ENCODE measurements at places on chromosomes 2 and 18.

DNA sequence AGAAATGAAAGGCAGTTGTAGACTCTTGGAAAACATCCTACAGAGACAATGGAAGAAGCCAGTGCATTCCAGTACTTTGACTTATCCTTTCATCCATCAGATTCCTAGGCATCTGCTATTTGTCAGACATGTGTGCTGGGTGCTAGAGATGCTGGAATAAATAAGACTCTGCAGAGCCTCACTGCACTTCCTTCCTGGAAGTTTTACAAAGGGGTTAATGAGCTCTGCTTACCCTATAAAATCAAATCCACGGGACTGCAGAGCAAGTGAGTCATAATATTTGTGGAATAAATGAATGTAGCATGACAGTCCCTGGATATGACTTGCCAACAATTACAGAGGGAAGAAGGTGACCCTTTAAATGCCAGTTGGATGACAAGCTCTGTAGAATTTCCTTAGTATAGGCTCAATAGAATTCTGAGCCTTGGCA, 52.7 kb upstream of the NPAS2 start:
- no peak for DNase-seq

DNA sequence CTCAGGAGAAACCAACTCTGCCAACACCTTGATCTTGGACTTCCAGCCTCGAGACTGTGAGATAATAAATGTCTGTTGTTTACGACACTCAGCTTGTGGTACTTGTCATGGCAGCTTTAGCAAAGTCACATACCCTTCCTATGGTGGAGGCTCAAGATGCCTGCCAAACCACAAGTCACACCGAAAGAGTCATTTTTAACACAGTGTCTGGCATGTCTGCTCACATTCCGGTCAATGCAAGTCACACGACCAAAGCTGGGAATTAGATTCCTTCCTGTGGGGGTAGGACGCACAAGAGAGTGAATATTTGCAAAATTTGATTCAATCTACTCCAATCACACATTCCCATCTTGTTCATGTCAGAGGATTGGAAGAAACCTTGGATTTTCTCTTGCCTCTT, 24.6 kb downstream of the KCNE4 start:
- DNase-seq, result no peak

DNA sequence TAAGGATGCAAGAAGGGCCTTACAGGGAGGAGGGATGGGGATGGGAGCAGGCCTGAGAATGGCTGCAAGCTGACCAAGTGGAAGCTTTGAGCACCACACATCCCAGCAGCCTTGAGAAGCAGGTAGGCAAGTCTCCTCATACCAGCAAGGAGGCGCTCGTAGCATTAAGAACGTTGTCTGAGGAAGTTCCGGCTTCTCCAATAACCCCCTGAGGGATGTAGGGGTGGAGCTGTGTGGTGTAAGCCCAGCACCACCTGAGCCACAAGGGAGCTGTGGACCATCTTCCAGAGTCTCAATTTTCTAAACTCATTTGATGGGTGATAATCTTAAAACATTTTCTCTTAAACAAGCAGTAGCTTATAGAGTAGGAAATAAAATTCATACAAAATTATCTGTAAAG, 50.6 kb downstream of the ST3GAL5 start:
- DNase-seq, result peak; percentile 40

DNA sequence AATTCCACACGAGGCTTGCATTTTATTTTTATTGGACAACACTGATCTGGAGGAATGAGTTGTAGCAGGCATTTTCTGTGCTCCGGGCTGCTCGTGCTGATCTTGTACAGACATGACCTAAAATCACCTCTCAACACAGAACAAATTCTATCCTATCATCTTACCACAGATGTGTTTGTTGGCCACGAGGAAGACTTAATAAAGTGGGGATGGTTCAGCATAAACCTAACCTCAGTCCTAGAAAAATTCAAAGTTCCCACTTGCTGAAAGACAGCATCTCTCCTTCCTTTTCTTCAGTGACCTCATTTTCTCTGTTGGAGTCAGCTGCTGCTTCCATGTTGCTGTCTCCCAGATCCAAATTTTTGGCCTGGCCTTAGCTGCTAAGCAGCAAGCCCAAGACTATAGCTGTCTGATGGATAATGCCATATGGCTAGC, 45.3 kb downstream of the RBKS start:
- DNase-seq, result no peak

DNA sequence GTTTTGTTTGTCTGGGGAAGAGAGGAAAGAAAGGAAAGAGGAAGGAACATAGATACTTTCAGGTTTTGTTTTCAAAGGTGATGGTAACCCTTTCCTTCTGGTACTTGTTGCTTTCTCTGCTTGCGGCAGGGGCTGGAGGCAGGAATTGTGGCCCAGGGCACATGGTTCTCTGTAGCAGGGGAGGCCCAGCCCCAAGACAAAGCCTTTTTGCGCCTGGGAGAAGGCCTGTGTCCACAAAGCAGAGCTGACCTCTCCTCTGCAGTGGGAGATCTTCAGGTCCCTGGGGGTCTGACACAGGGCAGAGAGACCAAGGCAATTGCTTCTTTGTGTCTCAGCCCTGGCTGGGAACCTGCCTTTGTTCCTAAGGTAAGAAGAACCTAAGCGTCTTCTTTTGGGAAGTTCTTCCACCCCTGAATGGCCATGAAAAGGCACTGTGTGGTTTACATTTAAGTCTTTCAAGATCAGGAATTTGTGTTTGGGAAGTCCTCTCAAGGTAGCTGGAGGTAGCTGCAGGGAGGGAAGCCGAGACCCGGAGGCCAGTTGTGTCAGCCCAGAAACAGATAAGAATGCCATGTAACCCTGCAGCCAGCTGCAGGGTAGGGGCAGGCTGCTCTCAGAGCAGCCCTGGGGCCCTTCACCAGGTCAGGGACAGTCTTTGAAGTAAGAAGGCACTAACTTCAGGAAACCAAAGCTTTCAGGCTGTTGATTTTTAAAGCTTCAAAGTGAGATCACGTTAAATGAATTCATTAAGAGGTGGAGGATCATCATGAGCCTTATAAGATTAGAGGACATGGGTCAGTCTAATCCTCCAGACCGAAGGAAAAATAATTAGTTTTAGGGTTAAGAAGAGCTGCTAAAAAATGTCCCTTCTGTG, 119.3 kb downstream of the STPG4 start:
- DNase-seq, result no peak

DNA sequence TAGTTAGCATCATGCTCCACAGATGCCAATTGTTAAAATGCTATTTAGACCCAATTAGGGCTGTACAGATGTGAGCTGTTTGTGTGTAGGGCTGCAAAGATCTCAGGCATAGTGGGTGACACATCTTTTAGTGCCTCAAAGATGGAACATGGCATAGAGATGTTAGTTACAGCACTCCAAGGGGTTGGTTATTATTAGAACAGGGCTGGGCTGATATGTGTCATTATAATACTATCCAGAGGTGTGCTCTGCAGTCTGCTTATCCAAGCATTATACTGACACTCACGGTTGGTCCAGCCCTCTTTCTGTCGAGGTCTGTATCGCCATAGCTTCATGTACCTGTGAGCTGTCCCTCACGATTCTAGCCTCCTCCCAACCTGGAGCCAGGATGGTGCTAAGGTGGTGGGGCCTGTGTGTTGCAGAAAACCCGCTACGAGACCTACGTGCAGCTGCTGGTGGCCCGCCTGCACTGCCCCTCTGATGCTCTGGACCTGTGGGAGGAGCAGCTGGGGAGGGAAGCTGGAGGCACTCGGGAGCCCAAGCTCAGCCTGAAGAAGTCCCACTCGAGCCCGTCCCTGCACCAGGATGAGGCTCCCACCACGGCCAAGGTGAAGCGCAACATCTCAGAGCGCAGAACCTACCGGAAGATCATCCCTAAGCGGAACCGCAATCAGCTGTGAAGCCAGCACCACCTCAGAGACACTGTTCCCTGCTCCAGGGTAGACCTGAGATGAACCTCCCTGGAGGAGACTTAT, 27.1 kb downstream of the PSD4 start:
- no peak for DNase-seq

DNA sequence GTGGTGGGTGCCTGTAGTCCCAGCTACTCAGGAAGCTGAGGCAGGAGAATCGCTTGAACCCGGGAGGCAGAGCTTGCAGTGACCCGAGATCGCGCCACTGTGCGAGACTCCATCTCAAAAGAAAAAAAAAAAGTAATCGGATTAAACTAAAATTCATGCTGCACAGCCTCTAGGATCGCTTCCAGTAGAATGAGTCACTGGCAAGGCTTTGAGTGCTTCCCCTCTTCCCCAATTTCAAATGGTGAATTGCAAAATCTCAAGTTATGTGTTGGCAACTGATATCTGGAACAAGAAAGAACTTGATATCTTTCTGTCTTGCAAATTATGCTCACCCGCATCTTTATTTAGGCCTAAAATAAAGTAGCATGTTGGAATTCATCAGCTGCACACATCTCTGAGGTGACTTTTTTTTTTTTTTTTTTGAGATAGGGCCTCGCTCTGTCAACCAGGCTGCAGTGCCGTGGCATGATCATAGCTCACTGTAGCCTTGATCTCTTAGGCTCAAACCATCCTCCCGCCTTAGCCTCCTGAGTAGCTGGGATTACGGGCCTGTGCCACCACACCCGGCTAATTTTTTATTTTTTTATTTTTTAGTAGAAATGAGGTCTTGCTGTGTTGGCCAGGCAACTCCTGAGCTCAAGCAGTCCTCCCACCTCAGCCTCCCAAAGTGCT, 12.7 kb downstream of the TTC39C start:
- no peak for DNase-seq

GRCh38 chr2:74515981-74516633, 1.9 kb downstream of the TLX2 start:
- no peak for DNase-seq

DNA sequence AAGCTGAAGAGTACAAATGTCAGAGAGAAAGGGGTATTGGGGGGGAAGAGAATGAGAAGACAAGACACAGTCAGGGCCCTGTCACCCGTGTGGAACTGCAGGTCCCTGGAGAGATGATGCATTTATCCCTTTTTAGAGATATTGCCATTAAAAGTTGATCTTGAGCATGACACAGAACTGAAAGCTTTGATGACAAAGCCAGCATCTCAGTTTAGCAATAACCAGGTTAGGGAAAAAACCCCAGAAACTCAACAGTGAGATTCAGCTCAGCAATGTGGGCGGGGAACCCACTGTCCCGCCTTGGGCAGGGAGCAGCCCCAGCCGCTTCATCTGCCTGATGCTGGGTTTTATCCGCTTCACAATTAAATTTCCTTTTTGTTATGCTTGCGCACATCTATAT, 181.1 kb downstream of the NEDD4L start:
- no peak for DNase-seq

DNA sequence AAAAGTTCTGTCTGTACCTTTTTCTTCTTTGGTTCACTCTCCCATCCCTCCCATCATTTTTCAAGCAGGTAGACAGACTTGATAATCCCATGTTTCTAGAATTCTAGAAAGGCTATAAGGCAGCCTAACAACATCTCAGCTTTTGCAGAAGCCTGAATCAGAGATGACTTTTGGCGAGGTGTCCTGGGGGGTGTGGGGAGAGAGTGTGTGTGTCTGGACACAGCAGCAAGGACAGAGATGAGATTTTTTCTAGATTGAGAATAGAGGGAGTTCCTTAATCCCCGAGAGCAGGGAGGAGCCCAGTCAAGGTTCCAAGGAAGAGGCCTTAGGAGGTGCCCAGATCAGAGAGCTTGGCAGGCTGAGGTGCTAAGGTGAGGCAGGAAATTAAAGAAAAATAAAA, 22.0 kb upstream of the LAPTM4A start:
- no peak for DNase-seq

DNA sequence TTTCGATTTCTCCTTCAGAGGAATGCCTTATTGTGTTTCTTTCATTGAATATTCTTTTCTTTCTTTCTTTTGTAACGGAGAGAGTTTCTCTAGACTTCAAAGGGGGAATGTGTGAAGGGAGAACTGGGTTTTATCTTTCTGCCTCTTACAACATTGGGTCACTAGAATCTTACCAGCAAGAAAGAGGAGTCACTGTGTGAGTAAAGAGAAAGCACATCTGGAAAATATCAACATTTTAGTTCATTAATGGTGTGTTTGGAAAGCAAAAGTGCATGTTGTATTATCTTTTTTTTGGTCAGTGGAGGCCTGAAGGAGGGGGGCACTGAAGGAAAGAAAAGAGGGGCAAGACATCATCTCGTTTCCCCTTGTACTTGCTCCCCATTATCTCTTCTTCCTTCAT, 86.6 kb upstream of the THOC1 start:
- DNase-seq, result no peak

DNA sequence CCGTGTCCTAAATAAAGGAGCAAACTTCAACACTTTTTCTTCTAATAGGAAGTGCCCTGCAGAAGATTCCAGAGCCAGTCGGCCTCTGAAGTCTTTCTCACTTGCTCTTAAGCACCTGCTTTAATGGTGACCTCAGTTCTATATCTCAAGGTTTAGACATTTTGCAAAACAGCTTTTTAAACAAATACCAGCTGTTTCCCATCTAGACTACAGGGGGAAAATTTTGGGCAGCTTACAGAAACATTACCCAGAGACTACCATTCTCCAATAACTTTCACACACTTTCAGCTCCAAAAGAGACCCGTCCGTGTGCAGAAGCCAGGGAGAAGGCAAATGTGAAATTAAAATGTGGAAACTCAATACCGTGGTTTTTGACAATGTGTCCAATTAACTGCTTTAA, 285.3 kb upstream of the CCDC68 start:
- no peak for DNase-seq

GRCh38 chr2:34747643-34748042, 1148.5 kb upstream of the FAM98A start:
- DNase-seq, result no peak

DNA sequence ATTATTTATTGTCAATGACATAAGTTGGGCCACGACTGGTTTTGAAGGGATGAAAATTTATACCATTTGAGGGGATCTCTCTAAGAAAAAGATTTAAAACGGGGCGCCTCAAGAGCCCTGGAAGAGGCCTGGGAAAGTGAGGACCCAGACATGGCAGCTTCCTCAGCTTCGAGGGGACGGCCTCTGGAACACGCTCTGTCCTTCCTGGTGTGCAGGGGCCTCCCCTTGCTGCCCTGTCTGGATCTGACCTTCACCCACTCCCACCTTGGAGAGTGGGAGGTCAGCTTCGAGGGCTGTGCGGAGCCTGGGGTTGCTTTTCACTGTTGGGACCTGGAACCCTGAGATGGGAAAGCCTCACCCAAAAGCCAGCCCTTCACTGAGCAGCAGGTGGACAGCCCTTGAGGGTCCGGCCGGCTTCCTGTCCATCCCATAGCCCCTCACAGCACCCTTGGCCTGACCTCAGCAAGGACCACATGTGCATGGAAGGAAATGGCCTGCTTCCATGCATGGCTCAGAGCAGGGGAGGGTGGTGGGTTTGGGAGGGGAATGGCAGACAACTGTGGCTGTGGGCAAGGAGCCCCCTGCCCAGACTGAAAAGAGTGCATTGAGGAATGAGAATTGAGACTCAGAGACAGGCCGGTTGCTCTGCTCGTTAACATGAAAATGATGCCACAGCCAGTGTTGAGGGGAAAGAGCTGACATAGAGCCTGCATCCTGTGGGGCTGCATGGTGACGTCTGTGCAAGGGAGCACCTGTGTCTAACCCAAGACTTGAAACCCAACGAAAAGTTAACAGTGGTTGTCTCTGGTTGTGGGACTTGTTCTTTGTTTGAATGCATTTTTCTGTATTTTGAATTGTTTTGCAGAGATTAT, 16.3 kb downstream of the FBLN7 start:
- no peak for DNase-seq

- DNase-seq, result no peak
Measured at GRCh38 chr2:221125691-221126090, 446.4 kb downstream of the EPHA4 start.

- no peak for DNase-seq
Measured at GRCh38 chr2:107062173-107062572, 176.2 kb upstream of the ST6GAL2 start.

- DNase-seq, result no peak
Measured at GRCh38 chr2:23549821-23550530, 165.0 kb downstream of the KLHL29 start.
